Stimulated activated CD4-positive, alpha-beta T cell treated with anti-CD3 and anti-CD28 coated beads, Interleukin-2, amount 100 ng/mL, for 24 hours (primary cell): ENCODE measurements at places on chromosomes 2 and 18.

GRCh38 chr2:207855591-207855990 lies 85.9 kb upstream of the FZD5 start:
- DNase-seq = no peak

DNA sequence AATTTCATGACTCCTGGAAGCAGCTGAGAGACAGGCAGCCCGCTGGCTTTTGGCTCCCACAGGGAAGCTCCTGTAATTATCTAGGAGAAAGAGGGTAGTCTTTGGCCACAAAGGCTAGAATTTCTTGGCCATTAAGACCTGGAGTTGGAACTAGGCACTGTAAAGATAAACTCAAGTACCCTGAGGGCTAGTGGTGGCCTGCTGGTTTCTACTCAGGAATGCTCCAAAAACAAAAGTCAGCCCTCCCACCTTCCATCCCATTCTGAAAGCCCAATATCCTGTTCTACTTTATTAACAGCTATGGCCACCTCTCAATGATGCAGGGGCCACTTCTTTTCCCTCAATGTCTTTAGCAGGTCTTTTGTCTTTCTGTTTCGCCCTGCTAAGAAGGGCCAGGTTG lies 34.0 kb upstream of the CYP26B1 start:
- no peak for DNase-seq

- DNase-seq = no peak
Measured at GRCh38 chr18:45316127-45316526, 299.1 kb upstream of the SLC14A2 start.

DNA sequence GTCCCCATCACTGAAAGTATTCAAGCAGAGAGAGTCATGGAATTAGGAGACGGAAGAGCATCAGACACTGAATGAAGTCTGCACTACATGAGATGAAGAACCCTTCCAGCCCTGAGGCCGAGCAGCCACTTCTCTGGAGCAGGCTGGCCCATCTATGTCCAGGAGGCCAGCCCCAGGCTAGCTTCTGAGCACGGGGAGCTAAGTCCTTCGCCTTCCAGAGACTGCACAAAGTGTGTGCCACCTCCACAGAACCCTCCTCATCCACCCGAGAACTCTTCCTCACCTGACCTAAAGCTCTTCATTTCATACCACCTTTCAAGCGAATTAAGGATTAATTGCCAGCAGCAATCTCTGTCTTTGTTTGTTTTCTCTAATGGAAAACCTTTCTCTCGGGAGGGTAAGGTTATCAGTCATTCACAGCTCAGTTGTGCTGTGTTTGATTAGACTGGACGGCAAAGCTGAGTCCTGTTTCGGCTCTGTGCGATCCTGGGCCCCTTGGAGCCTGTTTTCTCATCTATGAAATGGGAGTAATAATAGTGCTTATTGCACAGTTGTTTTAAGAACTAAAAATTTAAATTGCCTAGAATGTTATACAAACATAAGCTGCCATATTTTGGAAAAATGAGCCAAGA lies 38.0 kb downstream of the SCTR start:
- DNase-seq = no peak

DNA sequence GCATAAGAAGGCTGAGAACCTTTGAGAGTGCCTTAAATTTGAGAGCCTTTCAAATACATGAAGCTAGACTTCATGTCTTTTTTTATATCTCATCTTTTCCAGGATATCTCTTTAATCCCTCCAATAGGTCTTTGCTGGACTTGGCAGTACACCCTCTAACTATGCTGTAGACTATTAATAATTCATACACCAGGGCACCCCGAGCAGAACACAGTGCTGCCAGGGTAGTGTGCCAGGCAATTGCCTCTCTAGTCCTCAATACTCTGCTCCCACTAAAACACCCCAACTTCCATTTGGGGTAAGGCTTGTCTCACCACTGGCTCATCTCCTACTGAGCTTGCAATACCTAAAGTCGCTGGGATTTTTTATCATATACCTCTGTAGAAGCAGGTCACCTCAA lies 80.8 kb downstream of the VIT start:
- no peak for DNase-seq

- no peak for DNase-seq
Measured at GRCh38 chr2:160666154-160667060, 172.8 kb upstream of the RBMS1 start.

DNA sequence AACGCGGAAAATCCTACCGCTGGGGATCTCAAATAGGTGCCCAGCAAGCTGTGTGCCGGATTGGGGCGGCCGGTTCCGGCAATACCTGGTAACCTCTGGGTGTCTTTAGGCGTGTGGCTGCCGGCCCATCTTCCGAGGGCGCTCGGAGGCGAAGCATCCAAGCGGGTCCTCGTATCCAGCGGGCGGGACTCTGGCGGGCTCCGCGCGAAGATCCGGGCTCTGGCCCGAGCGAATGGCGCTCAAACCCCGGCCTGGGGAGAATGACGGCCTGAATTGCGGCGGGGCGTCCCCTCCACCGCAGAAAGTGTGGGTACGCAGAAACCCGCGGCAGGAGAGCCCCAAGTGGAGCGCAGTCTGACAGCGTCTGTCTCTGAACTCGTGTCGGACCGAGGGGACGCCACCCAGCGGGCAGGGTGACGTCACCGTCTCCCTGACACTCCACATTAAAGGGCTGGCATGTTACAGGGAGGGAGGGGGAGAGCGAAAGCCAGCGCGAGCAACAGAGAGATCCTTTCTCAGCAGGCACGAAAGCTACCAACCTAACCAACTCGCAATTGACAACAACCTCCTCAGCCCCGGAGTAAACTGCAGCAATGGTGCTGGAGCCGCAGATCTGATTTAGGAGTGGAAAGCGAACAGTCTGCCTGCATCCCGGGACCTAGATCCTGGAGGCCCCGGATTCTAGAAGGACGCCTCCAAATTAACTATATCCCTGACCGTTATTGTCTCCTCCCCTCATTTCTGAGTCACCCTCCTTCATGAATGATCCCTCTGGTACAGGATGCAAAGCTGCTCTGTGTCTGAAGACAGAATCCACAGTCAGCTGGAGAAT lies at the start of gene SKOR2:
Gene SKOR2 (minus strand): TSS at position 372 of the 832 bp plus-strand sequence. CDS start 2,477 bp downstream, outside the sequence.
- no peak for DNase-seq

- DNase-seq = no peak
Measured at GRCh38 chr2:65706411-65706810, 274.0 kb upstream of the SPRED2 start.

DNA sequence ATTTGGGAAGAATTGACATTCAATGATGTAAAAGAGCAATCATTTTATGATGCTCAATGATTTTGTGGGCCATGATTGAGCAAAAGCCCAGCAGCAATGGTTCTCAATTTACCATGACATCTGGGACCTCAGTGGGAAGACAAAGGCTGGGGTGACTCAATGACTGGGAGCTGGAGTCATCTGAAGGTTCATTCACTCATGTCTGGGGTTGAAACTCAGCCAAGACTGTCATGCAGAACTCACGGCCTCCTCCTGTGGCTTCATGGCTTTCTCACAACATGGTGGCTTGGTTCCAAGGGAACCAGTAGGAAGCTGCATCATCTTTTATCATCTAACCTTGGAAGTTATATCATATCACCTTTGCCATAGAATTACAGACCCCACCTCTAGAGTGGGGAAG lies 45.1 kb upstream of the CD226 start:
- DNase-seq = no peak

GRCh38 chr2:223055140-223055539 lies 3.1 kb downstream of the KCNE4 start:
- no peak for DNase-seq
